Stomach (tissue), 19 donors: ENCODE measurements at places on chromosomes 4 and X. TPM values are rescaled to one million over a fixed set of nuclear protein-coding genes. Genes with fewer than 3 reads are reported as not detected.
A peak's percentile ranks its signal among the peaks of the same experiment; 100 is the strongest.

RBM41 gene
- total RNA-seq, result 29.0 TPM

ALB gene
- total RNA-seq, result not detected

HS3ST1 gene
- 0.58 TPM for total RNA-seq

HSFX1 gene
- total RNA-seq, result 0.37 TPM

XG gene
- total RNA-seq, result not detected

CC2D2A gene
- total RNA-seq, result 16.5 TPM

- no peak for DNase-seq
These were observed 4.4 kb upstream of the APBB2 start for GRCh38 chr4:41218703-41219102.

DNA sequence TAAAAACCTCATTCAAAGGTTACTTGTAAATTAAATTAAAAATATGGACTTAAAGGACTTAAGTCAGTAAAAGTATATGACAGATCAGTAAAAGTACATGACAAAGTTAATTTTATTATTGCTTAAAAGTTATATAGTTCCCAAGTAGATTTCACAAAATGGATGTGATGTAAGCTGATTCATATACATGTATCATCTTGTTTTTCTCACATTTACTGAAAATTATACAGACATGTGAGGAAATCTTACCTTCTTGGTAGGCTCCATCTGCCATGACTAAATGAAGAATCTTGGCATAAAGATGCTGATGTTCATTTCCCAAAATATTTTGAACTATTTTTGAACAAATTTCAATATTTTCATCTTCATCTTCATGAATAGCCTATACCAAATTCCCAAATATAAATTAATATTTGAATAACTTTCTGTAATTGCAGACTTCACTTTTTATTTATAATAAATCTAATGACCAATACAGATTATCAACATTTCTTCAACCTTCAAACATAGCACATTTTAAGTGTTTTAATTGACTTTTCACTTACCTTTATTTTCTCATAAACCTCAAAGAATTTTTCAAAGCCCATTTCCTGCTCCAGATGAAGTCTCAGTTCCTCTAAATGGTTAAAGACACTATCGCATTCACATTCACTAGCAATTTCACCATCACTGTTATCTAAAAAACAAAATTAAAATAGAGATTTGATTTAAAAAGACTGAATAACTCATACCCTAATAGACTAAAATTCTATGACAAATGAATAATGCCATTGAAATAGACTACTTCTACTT, 129.4 kb upstream of the SH3RF1 start:
- DNase-seq, result no peak

- peak; percentile 70 for DNase-seq
These were observed at the start of gene GPC4 for GRCh38 chrX:133415276-133416105. Gene GPC4 (minus strand): TSS chrX:133415489. CDS start chrX:133414965, 524 bp downstream.

DNA sequence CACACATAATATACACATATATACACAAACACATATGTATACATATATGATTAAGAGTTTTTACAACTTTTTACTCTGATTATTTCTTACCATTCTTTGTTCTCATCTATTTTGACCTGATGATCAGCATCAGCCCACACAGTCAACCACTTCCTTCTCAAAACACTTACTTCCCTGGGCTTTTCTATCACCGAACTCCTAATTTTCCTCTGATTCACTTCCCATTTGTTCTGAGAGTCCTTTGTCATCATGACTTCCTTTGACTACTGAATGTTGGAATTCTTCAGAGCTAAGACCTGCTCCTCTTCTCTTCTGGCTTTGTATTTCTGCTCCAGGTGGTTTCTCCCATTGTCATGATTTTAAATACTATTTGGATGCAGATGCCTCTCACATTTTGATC, 209.5 kb upstream of the AFF2 start:
- DNase-seq, result no peak

- peak; percentile 50 for DNase-seq
These were observed at the start of gene CXCL1 for GRCh38 chr4:73869130-73870055. Gene CXCL1 (plus strand): TSS chr4:73869393. CDS start chr4:73869471, 78 bp downstream.

- DNase-seq, result no peak
These were observed 95.7 kb upstream of the DRD5 start for GRCh38 chr4:9685692-9686091.

DNA sequence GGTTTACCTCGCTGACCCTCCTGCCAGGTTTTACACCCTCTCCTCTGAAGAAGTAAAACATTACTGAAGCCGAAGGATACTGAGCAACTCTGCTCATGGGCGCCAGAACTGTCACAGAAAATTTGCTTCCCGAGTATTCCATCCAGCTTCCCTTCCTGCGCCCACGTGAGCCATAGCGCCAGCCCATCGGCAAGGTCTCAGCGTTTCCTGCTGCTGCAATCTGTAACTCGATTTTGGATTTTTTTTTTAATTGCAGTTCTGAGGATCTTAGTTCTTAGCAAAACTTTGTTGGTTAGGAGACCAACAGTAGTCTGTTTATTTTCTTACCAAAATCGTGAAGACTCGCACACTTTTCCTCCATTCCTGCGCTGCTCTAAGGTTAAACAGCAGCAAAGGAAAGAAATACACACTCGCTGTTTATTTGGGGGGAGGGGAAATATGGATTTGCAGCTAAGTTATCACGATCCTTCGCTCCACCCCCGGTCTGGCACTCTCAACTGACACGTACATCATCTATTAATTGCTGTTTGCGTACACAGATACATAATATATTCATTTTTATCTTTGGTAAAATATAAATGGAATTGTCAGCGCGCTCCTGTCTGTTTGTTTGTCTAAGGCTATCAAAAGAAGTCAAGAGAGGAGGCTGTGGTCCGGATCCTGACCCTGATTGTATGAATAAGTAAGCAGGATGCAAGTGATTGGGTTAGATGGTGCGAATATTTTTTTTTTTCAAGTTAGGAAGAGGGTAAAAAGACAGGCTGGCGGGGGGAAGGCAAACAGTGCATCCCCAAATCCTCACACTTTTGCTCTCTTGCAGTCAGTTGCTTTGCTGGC, at the start of gene TLL1:
TLL1 (plus strand) TSS at position 777 of the 837 bp plus-strand sequence. CDS start 668 bp downstream, outside the sequence.
- peak; percentile 71 for DNase-seq

DNA sequence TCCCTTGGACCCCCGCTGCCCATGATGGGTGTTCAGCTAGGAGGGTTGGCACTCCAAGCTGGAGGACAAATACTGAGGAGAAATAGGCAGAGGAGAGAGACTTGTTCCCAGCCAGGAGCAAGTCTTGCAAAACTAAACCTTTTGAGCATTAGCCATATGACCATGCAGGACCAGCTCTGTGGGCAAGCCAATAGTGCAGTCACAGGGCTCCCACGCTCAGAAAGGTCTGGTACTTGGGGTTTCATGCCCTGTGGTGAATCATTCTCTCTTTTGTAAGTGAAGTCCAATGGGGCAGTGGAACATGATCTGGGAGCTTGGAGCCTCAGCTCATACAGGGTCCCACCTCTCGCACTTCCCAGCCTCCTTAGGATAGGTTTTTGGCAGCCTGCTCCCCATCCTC, 300.9 kb downstream of the BCOR start:
- DNase-seq, result no peak

DNA sequence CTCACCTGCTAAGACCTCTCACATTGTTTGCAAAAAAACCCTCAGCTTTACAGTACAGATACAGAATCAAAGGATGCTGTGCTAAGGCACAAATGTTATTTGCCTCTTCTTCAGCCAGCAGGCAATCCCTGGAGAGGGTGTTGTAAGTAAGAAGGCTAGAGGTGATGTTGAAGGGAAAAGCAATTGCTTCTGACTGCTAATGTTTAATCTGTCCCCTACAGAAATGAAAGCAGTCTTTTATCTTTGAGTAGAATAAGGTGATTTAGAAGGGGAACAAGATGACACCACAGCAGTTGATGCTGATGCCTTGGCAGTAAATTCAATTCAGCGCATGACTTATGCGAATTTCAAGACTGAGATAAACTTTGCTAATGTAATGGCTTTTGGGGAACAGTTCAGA, 1064.8 kb upstream of the IGFBP7 start:
- DNase-seq, result no peak
